ENCODE measurements at places on chromosomes 7 and 10. TPM values are rescaled to one million over a fixed set of nuclear protein-coding genes. Genes with fewer than 3 reads are reported as not detected.

- no peak for DNase-seq
Measured at GRCh38 chr7:12133865-12134264, 77.2 kb upstream of the TMEM106B start.

DNA sequence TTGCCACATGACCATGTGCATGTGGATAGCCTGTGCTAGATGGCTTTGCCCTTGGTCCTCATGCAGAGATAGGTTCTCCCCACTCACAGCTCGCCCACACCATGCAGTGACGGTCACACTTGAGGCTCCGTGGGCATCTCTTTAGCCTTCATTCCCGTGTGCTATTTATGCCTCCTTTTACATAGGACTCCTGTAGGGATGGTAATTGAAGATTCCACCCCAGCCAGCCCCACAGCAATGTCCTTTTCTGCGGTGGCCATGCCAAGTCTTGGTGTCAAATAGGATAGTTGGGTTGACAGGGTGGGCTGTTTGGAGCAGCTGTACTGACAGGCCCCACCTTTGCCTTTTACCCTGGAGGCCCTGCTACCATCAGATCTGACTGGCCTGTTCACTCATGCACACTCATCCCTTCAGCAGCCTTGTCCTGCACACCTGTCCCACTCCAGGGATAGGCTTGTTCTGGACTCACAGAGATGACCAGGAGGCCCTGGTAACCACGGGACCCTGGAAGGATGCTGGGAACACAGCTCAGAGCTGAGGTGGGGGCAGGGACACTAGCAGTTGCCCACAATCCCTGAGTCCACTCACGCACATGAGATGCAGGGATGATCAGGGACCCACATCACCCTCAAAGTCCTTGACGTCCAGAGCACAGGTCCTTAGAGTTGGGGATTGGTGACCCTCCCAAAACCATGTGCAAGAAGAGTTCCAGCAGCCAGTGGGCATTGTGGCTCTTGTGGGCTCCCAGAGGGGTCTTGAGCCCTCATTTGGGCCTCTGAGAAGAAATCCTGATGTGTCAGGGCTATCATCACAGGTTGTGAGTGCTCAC is 71.2 kb downstream of the ADCY1 start:
- DNase-seq = no peak

DNA sequence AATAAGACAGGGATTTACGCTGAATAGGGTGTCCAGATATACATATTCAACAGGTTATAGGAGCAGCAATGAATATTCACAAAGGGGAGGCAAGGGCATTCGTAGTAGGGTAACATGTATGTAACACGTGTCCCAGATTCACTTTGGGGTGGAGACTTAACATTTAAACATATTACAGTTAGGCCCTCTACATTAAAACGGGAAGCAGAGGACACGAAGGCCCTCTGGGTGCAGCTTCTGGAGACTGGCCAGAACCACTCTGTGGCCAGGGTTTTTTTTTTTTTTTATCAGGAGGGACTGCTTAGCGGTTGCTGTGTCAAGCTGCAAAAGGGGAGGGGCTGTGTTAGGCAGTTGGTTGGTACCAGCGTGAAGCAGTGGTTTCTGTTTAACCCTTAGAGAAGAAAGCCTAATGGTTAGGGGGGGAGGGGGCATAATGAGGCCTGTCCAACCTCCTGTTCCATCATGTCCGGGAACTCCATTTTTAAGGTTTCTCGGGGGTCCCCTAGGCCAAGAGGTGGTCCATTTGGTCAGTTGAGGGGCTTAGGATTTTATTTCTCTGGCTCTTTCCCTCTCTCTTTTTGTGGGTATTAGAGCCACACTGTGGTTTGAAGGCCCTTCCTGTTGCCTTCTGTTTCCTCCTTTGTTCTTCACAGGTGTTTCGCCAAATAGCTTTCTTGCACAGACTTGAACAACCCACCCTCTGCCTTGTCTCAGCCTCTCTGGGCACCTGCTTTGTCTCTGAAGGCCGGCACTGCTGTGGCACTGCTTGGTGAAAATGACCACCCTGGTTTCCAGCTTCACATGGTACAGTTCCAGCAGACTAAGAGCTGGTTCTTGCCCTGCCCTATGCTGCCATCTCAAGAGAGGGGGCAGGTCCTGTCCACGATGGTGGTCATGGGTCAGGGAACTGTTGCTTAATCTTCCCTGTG is 26.4 kb downstream of the PRF1 start:
- DNase-seq = peak; percentile 80

DNA sequence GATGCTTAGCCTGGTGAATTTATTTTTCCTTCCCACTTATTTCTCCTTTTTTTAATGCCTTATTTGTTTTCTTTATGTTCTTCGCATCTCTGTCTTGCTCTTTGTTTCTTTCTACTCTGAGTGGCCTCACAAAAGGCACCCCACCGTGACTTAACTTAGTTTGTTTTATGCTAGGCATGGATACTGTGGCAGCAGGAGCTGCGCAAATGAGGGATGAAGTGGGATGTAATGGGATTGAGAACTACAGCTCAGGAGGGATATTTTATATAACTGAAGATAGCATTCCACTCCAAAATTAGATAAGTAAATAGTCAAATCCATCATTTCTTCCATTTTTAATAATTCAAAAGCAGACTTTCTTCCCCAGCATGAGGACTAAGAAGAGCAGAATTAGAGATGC is 1.7 kb upstream of the CACNA2D1 start:
- DNase-seq = no peak

DNA sequence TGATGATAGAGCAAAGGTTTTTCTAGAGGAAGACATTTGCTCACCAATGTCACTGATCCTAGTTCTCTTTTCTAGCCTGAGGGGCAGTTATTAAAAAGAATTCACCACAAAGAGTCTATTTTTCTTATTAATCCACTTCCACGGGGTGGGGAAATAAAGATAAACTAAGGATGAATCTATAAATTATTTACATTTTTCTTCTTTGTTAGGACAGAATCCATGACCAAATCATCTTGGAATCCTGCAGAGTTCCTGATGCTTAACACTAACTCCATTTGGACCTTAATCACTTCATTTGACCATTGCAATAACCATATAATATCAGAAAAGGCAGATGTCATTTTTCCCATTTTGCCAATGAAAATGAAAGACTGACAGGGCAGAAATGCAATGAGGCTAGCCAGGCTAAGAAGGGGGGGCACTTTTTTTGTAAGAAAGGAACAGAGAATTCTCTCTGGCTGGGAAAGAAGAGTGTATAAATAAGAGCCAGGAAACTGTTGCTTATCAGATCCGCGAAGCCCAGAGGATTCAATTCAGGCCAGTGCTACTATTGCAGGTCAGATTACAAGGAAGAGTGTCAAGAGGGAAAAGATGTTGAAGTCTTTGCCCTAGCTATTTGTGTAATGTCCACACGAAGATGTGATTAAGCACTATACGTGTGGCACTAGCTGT is 433.2 kb downstream of the TNS3 start:
- DNase-seq = no peak

GRCh38 chr10:11337516-11337915 is 273.9 kb downstream of the USP6NL start:
- DNase-seq = no peak

DNA sequence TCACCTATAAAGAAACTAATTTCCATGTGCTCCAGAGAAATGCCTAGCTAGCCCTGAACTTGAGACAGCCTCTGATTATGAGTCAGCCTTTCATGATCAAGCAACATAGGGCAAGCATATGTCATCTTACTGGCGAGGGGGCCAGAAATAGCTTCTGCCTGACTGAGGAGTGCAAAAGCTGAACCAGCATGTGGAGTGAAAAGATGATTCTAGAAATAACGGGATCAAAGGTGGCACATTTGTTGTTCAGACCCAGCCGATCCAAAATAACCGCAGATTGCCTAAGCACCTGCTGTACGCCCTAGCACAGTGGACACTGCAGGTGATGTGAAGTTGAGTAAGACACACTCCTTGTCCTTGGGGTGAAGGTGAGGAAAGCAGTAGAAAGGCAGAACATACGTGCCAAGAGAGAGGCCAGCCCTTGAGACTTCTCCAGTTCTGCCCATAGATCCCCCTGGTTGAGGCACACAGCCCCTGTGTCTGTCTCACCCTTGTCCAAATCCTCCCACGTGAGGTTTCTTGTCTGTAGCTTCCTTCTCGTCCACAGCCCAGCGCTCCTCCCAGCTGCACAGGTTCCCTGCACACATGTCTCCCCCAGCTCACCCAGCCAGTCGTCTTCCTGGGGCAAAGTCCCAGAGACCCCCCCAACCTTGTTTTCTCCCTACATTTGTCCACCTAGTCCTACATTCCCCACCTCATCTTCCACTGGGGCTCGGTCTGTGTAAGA is 2.8 kb upstream of the BCL7B start:
- DNase-seq = no peak

DYNC1I1 gene
- not detected for total RNA-seq

CPA5 gene
- total RNA-seq = not detected

SFTPA2 gene
- total RNA-seq = 13,207 TPM

GIMAP7 gene
- total RNA-seq = 36.7 TPM

POLR3A gene
- 11.0 TPM for total RNA-seq

LIPA gene
- total RNA-seq = 28.5 TPM

TAF3 gene
- total RNA-seq = 11.3 TPM

ZCWPW1 gene
- 4.0 TPM for total RNA-seq

All from upper lobe of left lung (tissue), 6 donors.